ENCODE measurements at places on chromosomes 11 and 22.

DNA sequence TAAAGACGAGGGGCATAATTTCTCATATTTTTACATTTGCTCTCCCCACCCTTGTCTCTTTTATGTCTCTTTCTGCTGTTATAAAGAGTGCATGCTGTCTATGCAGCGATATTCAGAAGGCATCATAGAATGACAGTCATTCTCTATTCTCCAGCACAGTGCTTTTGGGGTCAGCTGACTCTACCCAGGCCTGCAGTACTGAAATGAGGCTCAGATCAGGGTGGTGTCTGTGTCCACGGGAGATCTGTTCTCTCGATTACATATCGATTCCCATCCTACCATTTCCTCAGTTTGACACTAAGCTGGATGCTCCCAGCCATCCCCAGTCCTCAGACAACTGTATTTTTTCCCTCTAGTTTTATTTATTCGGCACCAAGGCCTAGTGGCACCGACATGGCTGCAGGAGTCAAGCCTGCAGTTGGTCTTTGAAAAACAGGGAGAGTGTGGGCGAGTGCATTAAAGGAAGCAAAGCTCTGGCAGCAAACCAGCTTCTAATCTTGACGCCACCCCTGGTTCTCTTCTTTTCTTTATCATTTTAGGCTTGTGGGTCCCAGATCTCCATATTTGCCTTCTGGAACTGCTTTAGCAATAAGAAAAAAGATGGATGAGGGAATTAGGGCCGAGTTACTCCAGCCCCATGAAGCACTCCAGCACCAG is 71.6 kb upstream of the PICALM start:
- DNase-seq: no peak

- DNase-seq: no peak
Measured at GRCh38 chr11:15886866-15887265, 469.5 kb downstream of the SOX6 start.

DNA sequence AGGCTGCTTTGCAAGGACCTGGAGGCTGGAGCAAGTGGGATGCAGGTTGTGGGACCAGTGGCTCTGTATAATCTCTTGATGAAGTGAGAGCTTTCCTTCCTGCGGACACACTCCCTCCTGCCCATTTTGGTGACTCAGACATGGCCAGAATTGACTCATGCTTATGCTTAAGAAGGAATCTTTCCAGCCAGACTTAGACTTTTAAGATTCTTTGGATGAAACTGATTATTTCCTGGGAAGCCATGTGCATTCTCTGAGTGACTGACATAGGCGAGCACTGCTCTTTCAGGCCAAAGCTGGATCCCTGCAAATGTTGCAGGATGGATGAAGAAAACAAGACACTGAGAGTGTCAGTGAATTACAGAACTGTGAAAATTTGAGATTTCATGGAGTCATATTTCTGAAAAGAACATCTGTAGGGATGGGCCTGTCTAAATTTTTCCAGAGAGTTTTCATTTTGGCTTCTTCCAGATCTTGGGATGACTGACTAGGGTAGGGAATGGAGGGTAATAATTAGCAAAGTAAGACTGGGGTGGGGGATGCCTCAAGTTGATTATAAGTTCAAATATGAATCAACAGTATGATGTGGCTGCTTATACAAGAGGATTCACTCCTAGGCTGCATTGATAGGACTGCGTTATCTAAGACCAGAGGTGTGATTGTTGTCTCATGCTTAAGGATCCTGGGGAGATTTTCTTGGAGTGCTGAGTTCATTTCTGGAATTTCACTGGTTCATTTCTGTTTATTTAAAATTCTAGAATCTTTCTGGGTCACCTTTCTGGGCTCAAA is 195.8 kb downstream of the HIPK3 start:
- DNase-seq: no peak

GRCh38 chr11:131195661-131196517 is 174.5 kb upstream of the NTM start:
- DNase-seq: no peak

DNA sequence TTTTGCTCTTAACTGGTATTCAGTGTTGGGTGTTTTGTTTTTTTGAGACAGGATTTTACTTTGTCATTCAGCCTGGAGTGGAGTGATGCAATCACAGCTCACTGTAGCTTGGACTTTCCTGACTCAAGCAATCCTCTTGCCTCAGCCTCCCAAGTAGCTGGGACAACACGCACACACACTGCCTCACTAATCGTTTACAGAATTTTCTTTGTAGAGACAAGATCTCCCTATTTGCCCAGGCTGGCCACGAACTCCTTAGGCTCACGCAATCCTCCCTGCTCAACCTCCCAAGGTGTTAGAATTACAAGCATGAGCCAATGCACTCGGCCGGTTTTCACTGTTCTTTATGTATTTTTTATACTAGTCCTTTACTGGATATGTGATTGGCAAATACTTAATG is 51.0 kb upstream of the IGLL5 start:
- DNase-seq: no peak

Data from right atrium auricular region (tissue), 2 donors.